ENCODE measurements at places on chromosomes 12 and 14.
A peak's percentile ranks its signal among the peaks of the same experiment; 100 is the strongest.

- no peak for DNase-seq
Measured at GRCh38 chr12:59629890-59630289, 34.1 kb downstream of the SLC16A7 start.

GRCh38 chr14:49924852-49925251, 32.0 kb downstream of the ARF6 start:
- DNase-seq = no peak

- no peak for DNase-seq
Measured at GRCh38 chr14:104451474-104451873, 128.1 kb upstream of the C14orf180 start.

DNA sequence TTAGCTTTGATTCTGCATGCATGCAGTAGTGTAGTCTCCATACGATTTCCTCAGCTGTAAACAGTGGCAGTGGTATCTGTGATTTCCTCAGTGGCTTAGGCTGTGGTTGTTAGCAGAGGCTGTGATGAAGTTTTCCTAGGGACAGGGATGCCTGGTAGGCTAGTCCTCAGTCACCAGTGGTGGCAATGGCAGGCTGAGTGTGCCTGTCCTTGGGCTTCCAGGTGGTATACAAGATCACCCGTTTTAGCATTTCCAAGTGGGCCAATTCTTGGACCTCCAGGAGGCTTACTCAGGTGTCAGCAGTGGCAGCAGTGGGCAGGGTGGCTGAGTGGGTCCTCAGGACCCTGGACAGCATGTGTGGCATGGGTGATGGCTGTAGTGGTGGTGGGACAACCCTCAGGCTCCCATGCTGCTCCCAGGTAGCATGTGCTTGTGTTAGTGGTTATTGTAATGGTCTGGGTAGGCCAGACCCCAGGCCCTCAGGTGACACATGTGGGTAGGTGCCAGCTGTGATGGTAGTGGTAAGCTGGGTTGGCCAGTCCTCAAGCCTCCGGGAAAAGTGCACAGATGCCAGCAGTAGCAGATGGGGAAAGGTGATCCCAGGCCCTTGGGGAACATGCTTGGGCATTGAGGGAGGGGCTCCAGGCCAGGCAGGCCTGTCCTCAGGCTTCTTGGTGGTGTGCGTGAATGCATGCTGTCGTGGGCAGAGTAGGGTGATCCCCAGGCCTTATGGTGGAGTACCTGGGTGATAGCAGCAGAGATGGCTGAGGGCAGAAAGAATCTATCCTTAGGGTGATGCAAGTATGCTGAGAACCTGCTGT, 146.5 kb downstream of the PAPOLA start:
- no peak for DNase-seq

GRCh38 chr12:93502802-93503623, 35.7 kb downstream of the MRPL42 start:
- DNase-seq = peak; percentile 60

All from CD4-positive, alpha-beta memory T cell (primary cell).